Calu3 (cell line): ENCODE measurements at places on chromosomes 6 and 20. TPM values are rescaled to one million over a fixed set of nuclear protein-coding genes. Genes with fewer than 3 reads are reported as not detected.

MDFI gene
- 19.7 and 23.9 TPM in 2 replicates for total RNA-seq

UNC5CL gene
- 10.6 and 15.9 TPM in 2 replicates for total RNA-seq

CTAGE9 gene
- total RNA-seq: not detected in 2 replicates

GPX6 gene
- total RNA-seq: not detected in 2 replicates

CENPB gene
- 44.7 and 44.9 TPM in 2 replicates for total RNA-seq

ADGB gene
- total RNA-seq: not detected in 2 replicates

NTSR1 gene
- not detected in 2 replicates for total RNA-seq

AIF1 gene
- not detected in 2 replicates for total RNA-seq

CEP162 gene
- total RNA-seq: 6.3 and 8.2 TPM in 2 replicates

ZBTB46 gene
- 2.5 and 3.2 TPM in 2 replicates for total RNA-seq

- DNase-seq: peak; percentile 52
These were observed 32.9 kb upstream of the LGSN start for GRCh38 chr6:63352544-63353285.

- no peak for DNase-seq
These were observed 19.5 kb downstream of the SYTL3 start for GRCh38 chr6:158669145-158670035.

DNA sequence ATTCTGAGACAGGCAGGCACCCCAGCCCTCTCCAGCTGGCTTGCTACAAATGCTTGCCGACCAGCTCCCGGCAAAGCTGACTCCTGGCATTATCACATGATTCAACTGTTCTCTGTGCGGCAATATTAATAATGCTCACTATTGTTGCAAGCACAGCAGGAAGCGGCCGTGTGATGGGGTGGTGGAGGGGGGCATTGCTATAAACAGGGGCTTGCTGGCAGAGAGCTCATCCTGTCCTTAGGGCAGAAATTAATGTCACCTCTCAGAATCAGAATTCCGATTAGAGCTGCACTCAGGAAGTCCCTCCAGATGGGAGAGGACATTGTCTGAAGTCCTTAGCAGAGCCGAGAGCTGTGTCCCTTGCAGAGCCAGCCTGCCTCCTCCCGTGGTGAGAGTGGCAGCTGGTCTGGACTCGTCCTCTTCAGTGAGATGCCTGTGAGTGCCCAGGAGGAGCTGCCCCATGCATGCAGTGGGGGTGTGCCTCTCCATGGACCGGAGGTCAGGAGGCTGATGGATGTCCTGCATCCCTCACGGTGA is 162.5 kb downstream of the CDH4 start:
- DNase-seq: no peak

DNA sequence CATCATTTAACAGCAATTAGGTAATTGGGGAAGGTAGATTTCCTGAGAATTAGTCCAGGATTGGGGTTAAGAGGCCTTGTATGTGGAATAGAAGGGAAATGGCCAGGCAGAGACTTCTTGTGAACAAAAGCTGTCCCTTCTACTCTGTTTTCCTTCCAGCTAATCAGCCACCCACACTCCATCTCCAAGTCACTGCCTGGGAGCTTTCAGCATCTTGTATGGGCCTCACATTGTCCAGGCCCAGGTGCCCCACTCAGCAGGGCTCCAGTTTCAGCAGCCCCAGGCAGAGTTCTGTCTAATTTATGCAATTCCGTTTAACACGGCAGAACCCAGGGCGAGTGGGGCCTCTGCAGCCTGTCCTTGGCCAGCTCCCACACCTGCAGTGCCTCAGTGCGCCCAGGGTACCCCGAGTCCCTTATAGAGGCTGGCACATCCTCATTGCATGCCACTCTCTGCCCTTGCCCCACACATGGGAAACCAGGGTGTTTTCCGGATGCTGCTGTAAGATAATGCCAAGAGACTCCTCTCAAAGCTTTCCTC is 113.0 kb downstream of the EDN3 start:
- DNase-seq: no peak

DNA sequence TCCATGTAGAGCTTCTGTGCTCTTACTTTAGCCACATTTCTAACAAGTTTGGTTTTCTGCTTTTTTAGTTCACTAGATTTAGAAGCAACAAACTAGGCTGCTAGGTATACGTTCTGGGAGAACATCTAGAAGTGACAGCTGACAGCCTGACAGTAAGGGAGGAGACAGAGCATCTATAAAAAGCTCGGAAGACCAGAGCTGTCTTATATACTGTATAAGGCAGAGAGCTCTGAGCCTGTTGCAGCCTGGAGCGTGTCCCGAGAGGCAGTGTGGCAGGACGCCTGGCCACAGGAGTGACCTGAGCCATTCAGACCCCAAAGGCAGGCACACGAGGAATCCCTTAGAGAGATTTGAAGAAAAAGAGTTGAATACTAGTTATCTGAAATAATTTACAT is 24.6 kb downstream of the PPP1R14C start:
- DNase-seq: no peak

DNA sequence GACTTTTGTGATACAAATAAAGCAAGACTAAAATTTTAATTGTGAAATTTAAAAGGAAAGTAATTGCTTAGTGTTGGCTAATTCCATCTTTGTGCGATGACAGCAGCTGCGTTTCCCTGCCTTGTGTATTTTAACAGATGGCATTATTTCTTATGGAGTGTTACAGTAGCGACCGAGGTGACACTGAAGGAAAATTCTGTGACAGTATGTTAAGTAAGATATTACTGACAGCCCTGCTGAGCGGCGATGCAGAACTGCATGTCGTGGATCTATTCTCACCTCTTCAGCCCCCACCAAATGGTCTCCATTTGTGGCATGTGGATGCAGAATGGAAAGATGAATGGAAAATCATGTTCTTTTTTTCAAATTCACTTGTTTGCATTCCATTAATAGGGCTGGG is 289.4 kb downstream of the RNF144B start:
- no peak for DNase-seq

GRCh38 chr20:36886859-36887751 is 11.2 kb downstream of the TLDC2 start:
- DNase-seq: peak; percentile 97

- no peak for DNase-seq
These were observed 18.3 kb upstream of the GPRC6A start for GRCh38 chr6:116847227-116847626.

DNA sequence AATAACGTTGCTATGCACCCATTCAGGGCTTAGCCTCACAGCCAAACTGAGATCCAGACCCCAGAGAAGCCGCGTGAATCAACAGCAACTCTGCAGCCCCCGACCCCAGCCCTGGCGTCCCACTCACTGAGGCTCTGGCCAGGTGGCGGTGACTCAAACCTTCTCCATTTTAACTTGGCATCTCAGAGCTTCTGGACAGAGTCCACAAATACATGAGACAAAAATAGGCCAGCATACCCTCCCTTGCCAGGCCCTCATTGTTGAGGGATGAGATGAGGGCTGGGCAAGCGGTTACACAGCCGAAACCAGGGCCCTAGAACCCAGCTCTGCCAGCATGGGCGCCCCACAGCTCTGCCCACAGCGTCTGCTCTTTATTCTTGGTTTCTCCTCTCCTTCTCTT is 118.4 kb downstream of the MYLK4 start:
- DNase-seq: no peak

DNA sequence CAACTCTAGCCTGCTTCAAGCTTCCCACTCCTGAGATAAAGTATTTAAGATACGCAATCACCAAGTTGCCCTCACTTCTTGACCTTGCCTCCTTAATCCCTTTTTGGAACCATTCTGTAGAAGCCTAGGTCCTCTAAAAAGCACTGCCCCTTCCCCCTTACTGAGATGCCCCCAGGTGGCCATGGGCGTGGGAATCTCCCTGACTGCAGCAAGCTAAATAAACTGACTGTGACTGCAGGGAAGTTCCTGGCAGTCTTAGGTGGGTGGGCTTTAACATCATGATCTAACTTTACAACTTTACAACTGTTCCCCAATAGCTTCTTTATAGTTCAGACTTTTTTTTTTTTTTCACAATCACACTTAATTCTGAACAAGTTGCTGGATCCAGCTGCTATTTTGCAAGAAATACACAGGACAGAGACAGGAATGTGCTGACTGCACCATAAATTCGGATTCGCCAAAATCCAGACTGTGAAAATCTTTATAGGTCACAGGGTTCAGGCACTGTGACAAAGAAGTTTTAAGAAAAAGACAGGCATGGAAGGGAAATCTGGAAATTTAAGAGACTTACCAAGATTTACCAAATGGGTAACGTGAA is 344.2 kb upstream of the SULF2 start:
- DNase-seq: no peak

GRCh38 chr6:128403618-128404444 is 116.6 kb downstream of the PTPRK start:
- DNase-seq: no peak

DNA sequence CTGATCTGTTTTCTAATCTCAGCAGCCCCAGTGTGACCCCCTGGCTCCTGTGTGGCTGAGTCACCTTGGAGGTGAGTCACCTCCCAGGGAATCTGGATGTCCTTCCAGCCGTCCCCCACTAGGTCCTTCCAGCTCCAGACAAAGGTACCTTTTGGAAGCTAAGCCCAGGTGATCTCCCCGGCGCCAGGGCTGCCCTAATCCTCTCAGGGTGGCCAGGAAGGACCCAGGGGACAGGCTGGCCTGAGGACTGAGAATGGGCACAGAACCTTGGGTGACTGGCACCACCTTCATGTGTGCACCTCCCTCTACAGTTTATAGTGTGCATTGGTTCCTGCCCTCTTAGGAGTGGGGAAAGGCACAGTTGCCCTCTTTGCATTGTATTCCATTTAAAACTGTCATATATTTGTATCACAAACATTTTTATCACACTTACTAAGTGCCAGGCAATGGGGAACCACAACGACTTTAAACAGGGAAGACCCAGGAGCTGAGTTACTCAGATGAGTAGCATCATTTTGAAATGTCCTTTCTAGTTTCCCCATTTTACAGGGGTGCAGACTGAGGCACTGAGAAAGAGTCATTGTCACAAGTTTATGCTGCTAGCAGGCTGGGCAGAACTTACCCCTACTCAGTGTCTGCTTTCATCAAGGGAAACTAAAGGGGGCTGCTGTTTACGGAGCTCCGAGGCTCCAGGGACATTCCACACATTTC is 2.6 kb upstream of the BPIFB4 start:
- DNase-seq: peak; percentile 61

GRCh38 chr6:119145111-119145510 is 66.6 kb upstream of the FAM184A start:
- no peak for DNase-seq

GRCh38 chr20:59657459-59658046 is 53.2 kb downstream of the PHACTR3 start:
- DNase-seq: no peak

DNA sequence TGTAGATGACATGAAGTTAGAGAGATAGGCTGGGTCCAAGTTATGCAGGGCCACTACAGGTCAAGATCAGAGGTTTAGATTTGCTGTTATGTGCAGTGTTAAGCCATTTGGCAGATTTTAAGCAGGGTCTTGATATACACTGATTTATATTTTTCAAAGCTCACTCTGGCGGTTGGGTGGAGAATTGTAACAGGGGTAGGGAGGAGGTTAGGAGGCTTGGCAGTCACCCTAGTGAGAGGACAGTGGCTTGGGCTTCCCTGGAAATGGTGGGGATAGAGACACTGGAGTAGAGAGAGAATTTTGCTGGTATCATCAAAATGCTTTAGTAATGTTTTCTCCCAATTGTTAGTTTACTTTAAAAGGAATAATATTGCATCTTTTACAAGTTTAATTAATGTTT is 149.5 kb upstream of the SUPT3H start:
- DNase-seq: no peak

GRCh38 chr6:22150368-22151035 is 146.3 kb downstream of the PRL start:
- DNase-seq: no peak

- DNase-seq: no peak
These were observed 293.8 kb downstream of the TAF4 start for GRCh38 chr20:61771805-61772350.

- no peak for DNase-seq
These were observed 309.1 kb downstream of the SOX4 start for GRCh38 chr6:21902628-21903169.

- DNase-seq: no peak
These were observed 21.3 kb downstream of the GRM1 start for GRCh38 chr6:146050168-146050567.
